Activated CD8-positive, alpha-beta memory T cell treated with anti-CD3 and anti-CD28 coated beads for 24 hours (primary cell): ENCODE measurements at places on chromosomes 12 and 14.

- DNase-seq: peak; percentile 74
These were observed 9.8 kb downstream of the ARHGEF25 start for GRCh38 chr12:57620936-57621496.

GRCh38 chr14:20623798-20624197 is 17.7 kb downstream of the OR6S1 start:
- no peak for DNase-seq

- no peak for DNase-seq
These were observed 770.0 kb downstream of the FLRT2 start for GRCh38 chr14:86299994-86300393.

DNA sequence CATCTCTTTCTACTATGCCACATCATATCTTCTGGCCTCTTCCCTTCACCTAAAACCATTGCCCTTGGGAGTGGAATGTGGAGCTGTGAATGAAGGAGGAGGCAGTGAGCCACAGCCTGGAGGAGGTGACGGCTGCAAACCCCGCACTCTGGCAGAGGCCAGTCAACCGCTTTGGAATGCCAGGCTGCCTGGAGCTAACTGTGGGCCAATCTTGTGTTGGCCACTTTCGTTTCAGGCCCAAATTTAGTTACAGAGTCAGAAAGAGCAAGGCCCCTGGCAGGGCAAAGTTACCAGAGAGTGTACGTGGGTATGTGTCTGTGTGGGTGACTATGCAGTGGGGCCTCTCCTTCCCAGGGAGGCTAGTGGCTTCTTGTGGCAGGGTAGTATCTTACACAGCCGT is 40.1 kb downstream of the CACNA1C start:
- DNase-seq: no peak

- DNase-seq: no peak
These were observed 37.8 kb downstream of the SLC6A15 start for GRCh38 chr12:84874825-84875139.

DNA sequence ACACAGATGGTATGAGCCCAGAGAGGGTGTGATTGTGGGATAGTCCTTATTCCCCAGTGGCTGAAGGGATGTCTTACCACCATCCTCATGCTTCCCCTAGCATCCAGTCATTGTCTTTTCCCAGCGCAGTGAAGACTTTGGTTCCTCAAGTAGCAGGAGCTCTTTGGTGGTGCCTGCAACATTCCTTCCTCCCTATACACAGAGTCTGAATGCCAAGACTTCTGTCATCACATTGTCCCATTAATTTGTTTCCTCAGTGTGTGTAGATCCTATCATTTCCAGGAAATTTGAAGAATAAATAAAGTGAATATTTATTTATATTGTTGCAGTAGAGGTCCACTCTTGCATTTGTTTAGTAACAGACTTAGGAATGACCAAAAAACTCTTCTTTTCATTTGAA is 147.2 kb downstream of the DACT1 start:
- no peak for DNase-seq

DNA sequence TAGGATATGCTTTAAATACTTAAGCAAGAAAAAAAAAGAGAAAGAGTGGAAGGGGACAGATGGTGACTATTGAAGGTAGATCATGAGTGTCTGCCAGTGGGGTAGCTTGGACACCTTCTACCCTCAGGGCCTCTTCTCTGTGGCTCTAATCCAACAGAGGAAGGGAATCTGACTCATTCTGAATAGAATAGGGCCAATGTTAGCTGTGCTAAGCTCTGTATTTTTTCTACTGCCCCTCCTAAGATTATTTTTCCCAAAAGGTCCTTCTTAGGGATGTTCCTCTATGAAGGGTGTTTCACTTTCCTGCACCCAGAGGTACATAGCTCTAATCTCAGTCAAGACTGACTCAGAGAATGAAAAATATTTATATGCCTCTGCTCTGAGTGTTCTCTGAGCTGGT is 25.6 kb downstream of the UNC79 start:
- DNase-seq: no peak
